SK-MEL-5 (cell line): ENCODE measurements at places on chromosomes 3 and 15. TPM values are rescaled to one million over a fixed set of nuclear protein-coding genes. Genes with fewer than 3 reads are reported as not detected.

- DNase-seq, result no peak
Observed at GRCh38 chr15:30783019-30783418, 120.7 kb upstream of the FAN1 start.

DNA sequence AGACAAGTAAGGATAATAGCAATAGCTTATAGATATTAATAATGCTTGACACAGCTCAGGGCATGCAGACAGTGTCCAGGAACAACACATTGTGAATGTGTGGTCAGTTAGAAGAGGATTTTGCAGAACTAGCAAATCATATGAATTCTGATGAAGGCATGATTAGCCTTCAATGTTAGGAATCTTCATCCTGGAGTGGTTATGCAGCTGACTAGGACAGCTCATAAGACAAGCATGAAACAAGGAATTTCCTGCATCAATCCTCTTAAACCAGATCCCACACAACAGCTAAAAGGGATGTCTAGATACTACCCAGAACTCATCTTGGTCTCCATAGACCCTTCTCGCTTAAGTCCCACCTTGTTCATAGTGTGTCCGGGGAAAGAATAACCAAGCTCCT is 499.0 kb upstream of the ATP11B start:
- peak; percentile 22 for DNase-seq

GRCh38 chr15:99437315-99438223 is 128.2 kb upstream of the MEF2A start:
- DNase-seq, result no peak

- DNase-seq, result no peak
Observed at GRCh38 chr3:153172796-153173757, 11.1 kb downstream of the RAP2B start.

- DNase-seq, result peak; percentile 31
Observed at GRCh38 chr3:4687167-4687566, 194.0 kb downstream of the ITPR1 start.

Gene COL6A5
- total RNA-seq, result not detected in 2 replicates

DNA sequence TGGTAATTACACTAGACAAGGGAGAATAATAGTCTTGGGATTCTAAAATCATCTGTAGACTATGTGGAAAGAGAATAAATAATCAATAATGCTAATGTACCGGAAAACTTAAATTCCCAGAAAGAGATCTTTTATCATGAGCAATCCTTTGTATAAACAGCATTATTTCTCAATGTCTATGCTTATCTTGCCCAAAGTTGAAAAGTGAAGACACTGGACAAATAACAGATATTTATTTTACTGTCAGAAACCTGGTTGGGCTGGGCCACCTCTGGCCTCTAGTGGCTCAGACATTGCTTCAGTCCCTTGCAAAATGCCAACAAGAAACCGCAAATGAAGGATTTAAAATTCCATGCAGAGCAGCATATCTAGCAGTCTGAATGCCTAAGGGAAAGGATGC is 409.9 kb downstream of the FHIT start:
- DNase-seq, result no peak

- DNase-seq, result no peak
Observed at GRCh38 chr15:73983773-73984172, 8.3 kb downstream of the STOML1 start.

Gene RLBP1
- total RNA-seq, result 33.8 and 37.2 TPM in 2 replicates

- no peak for DNase-seq
Observed at GRCh38 chr3:16174389-16174788, at the start of gene GALNT15. Gene GALNT15 (plus strand): TSS chr3:16174680. CDS start chr3:16175152, 472 bp downstream.

- DNase-seq, result no peak
Observed at GRCh38 chr15:39124155-39124552, 456.7 kb upstream of the THBS1 start.

Gene TNNC1
- total RNA-seq, result 0.24 and 0.42 TPM in 2 replicates

GRCh38 chr3:49222002-49222401 is 50.6 kb downstream of the KLHDC8B start:
- no peak for DNase-seq

GRCh38 chr3:46462511-46462910 is 2.2 kb downstream of the LTF start:
- no peak for DNase-seq

GRCh38 chr15:74829486-74829885 is 3.1 kb downstream of the CPLX3 start:
- no peak for DNase-seq

DNA sequence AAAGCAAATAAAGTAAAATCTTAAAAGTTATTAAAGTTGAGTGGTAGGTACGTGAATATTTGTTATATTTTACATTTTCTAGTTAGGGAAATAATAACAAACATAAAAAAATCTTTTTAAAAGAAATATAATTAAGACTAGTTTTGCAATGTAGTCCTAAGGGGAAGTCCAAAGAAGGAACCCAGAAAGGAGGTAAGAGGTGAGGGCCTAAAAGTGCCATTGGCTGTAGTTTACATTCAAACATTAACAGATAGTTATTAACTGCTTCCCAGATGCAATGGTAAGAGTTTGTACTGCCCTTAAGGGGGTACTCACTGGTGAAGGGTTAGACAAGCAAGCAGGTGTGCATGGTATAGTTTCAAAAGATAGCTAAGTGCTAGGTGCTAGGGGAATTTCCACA is 79.2 kb downstream of the B3GALNT1 start:
- no peak for DNase-seq

DNA sequence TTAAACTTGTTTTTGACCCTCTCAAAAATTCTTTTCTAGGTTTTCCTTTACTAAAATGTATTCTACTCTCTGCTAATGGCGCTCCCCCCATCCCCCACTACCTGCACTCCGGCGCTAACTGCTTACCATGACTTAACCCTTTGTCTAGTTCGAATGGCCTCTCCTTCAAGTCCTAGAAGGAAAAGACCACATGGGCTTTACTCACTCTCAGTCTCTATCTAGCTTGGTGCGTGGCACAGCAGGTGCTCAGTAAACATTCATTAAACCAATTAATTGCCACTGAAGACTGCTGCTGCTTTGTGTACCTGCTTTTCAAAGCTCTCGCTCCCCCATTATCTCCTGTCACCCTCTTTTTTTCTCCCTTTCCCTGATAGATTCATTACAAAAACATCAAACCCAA is 457.7 kb upstream of the THRB start:
- no peak for DNase-seq

DNA sequence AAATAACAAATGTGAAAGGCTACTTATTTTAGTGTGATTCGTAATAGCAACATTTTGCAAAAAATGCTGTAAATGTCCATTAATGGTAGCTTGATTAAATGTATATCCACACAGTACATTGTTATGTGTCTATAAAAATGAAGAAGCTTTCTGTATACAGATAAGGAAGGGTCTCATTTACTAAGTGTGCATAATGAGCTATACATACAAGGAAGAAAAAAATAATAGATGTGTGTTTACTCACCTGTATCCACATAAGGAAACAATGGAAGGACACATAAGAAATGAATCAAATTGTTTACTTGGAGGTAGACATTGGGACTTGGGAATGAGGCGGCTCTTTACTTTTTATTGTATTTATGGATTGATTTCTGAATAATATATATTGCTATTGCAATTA is 34.9 kb downstream of the MED12L start:
- DNase-seq, result no peak

- DNase-seq, result no peak
Observed at GRCh38 chr3:124759666-124760401, 29.6 kb downstream of the UMPS start.
